ENCODE measurements at places on chromosomes 1 and 21. TPM values are rescaled to one million over a fixed set of nuclear protein-coding genes. Genes with fewer than 3 reads are reported as not detected.

DNA sequence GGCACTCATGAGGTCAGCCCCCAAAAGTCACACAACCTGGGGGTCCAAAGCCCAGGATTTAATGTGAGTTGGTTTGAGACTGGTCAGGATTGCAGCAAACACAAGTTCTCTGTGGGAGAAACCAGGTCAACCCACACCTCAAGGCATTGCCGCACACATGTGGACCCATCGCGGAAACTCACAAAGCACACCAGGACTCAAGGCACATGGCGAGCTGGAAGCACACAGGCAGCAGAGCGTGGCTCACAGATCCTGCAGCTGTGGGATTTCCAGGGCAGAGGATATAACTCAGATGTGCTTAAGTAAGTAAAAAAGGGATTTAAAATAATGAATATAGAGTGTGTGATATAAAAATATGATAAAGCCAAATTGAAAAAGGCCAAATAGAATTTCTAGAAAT lies 51.6 kb upstream of the ADARB1 start:
- DNase-seq: no peak

- DNase-seq: no peak
Measured at GRCh38 chr1:221708987-221709386, 32.9 kb downstream of the DUSP10 start.

DNA sequence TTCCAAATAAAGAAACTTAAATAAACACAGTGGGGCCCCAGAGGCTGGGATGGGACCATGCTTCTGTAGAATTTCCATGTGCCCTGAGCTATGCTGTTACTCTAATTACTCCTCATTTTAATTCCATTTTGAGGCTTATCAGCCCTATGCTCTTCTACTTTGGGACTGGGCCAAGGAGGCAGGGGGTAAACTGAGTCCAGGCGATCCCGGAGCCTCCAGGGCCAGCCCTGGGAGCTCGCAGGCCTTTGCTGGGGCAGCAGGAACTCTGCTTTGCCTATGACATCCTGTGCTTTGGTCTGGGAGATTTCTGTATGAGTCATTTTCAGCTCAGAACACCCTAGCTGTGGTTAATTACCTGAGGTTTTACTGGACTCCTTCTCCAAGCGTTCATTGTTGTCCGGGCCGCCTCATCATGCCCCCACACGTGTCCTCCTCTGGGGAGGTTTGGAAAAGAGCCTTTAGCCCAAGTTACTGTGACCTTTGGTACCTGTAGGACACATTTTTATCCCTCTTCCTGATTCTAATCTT lies 95.7 kb downstream of the RHOU start:
- no peak for DNase-seq

DNA sequence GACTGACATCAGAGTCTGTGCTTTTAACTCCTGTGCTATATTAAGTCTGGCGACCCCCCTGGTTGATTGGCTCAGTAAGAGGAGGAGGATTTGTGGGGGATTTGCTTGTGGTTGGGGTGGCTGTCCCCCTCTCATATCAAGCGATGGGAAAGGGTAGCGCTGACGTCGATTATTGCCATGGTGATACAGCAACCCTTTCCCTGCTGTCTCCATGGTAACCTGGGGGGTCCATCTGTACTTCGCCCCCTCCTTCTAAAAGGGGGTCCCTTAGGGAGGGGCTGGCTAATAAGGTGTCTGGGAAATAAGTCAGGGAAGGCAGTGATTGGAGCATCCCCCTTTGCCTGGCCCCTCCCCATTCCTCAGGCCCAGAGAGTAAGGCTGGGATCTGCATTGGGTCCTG lies 4.7 kb downstream of the FAM229A start:
- no peak for DNase-seq

DNA sequence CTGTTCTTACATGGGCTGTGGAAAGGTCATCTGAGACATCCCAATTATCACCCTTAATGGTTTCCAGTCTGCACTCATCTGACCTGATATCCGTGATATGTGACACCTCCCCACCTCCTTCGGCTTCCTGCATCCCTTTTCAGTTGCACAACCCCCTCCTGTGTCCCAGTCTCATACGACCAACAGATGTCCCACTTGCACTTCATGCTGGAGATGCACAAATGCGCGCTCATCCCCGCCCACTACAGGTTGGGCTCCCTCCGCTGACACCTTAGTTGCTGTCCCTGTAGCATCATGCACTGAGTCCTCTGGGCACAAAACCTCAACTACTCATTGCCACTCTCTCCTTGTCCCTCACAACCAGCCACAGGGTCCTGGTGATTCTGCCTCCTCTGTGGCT lies 94.4 kb downstream of the MIS18A start:
- no peak for DNase-seq

- DNase-seq: no peak
Measured at GRCh38 chr1:230787471-230787870, 40.3 kb downstream of the CAPN9 start.

GRCh38 chr1:18505666-18506065 lies 24.9 kb downstream of the KLHDC7A start:
- DNase-seq: no peak

- no peak for DNase-seq
Measured at GRCh38 chr1:61428146-61428545, 296.8 kb downstream of the TM2D1 start.

- no peak for DNase-seq
Measured at GRCh38 chr1:233033361-233033760, 83.0 kb downstream of the NTPCR start.

GRCh38 chr1:56683569-56683968 lies 38.5 kb downstream of the PRKAA2 start:
- DNase-seq: no peak

GRCh38 chr1:168005529-168005928 lies 68.7 kb upstream of the MPC2 start:
- DNase-seq: no peak

DNA sequence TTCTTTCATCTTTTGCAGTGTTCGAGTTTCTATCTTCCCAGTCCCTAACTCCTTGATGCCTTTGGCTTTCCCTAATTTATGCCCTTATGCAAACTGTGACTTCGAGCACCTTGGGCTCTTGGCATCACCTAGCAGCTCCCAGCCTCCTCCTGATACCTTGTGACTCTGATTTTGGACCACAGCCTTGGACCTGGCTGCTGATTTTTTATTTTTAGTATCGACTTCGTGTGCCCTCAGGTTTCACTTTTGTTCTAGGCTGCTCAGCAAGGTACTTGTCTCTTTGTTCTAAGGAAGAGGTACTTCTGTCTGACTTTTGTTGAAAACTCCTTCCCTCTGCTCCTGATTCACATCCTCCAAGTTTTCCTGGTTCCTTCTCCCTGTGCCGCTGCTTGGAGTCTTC lies 69.6 kb upstream of the KCNK1 start:
- DNase-seq: no peak

- DNase-seq: peak; percentile 71
Measured at GRCh38 chr1:246608616-246609376, 42.5 kb downstream of the CNST start.

GRCh38 chr21:45020629-45021427 lies 53.6 kb upstream of the ADARB1 start:
- DNase-seq: no peak

DNA sequence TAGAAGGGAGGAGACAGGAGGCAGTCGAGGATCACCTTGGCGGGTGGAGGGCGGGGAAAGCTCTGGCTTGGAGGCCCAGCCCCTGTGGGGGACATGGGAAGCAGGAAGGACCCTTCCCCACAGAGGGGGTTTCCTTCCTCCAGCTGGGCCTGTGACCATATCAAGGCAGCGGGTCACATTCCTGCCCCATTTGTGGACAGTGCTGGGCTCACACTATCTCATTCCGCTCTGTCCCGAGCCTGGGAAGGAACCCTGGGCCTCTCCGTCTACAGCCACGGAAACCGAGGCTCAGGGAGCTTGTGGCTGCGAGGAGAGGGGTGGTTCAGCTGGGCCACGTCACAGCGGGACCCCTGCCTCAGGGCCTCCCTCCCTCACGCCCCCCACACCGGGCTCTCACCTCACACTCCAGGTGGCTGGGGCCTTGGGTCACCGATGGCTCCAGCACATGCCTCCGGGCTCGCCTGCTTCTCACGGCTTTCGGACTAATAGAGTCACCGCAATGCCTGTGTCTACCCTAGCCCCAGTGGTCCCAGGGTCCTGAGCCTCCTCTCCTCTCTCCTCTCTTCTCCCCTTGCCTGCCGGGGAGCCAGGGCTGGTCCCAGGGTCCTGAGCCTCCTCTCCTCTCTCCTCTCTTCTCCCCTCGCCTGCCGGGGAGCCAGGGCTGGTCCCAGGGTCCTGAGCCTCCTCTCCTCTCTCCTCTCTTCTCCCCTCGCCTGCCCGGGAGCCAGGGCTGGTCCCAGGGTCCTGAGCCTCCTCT lies 56.4 kb downstream of the SLC19A1 start:
- DNase-seq: peak; percentile 22

GRCh38 chr1:1583347-1584010 lies 8.8 kb upstream of the SSU72 start:
- no peak for DNase-seq

Gene MIXL1
- not detected for total RNA-seq

Gene AKR7A3
- 117 TPM for total RNA-seq

Gene AMPD1
- 0.12 TPM for total RNA-seq
